Astrocyte of the hippocampus (primary cell): ENCODE measurements at places on chromosomes 4 and X.

- no peak for DNase-seq
Observed at GRCh38 chr4:156800463-156800862, 171.1 kb downstream of the PDGFC start.

DNA sequence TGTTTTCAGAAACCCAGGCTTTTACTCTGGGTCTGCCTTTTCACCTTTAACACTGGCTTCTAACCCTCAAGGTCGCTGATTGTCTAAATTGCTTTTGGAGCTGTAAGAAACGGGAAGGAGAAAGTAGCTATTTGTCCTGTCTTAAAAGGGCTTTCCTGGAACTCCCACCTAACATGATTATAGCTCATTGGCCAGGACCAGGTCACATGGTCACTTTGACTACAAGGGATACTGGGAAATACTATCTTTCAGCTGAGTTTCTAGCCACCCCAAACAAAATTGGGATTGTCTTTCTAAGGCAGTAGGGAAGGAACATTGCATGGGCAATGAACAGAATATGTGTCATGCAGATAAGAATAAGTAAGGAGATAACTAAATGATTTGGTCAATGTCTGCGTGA, 106.7 kb upstream of the ARHGAP24 start:
- no peak for DNase-seq

DNA sequence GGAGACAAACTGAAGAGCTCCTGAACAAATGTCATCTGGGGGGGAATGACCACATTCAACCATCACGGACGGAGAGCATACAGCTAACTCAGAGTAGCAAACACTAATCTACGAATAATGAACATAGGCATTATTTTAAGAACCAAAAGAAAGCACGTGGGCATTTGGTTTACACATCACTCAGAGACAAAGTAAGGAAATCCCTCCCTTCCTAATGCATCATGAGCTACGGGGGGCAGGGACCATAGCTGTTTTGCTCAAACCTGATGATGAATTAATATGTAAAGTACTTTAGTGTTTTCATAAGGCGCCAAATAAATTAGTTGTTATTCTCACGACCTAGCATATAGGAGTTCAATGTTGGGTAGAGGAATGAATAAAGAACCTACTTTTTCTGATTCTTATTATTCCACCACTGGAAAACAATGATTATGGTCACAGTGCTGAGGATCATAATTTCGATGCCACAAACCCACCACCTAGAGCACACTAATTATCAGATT, 11.7 kb upstream of the TMEM156 start:
- peak; percentile 57 for DNase-seq

DNA sequence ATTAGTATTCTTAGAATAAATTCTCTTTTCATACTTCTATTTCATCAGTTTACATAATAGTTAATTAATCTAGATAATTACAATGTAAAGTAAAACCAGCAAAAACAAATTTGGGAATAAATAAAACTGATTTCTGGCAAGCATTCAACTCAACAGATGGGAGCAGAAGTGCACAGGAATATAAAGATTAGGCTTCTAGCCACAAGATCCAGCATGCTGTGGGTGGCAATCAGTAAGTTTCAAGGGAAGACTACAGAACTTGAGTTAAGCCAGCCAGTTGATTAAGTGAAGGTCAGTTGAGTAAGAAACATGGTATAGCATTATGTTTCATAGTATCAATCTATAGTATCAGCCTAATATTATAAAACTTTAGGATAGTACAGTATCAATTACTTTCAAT, 324.2 kb upstream of the AADAT start:
- no peak for DNase-seq

DNA sequence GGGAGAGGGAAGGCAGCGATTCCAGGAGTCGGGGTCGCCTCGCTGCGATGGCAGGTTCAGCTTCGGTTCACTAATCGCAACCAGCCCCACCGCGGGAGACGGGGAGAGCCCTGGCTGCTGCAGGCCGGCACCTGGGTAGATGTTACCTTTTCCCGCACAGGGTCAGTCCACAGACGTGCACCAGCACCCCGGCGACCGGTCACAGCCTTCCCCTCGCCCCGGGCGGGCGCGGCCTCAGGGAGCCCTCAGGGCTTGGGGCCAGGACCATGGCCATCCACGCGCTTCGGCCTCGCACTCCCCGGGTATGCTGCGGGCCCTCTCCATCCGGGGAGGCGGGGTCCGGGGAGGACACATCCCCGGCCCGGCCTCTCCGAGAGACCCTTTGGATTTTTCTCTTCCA, 26.1 kb upstream of the EXOC1L start:
- DNase-seq, result peak; percentile 11

DNA sequence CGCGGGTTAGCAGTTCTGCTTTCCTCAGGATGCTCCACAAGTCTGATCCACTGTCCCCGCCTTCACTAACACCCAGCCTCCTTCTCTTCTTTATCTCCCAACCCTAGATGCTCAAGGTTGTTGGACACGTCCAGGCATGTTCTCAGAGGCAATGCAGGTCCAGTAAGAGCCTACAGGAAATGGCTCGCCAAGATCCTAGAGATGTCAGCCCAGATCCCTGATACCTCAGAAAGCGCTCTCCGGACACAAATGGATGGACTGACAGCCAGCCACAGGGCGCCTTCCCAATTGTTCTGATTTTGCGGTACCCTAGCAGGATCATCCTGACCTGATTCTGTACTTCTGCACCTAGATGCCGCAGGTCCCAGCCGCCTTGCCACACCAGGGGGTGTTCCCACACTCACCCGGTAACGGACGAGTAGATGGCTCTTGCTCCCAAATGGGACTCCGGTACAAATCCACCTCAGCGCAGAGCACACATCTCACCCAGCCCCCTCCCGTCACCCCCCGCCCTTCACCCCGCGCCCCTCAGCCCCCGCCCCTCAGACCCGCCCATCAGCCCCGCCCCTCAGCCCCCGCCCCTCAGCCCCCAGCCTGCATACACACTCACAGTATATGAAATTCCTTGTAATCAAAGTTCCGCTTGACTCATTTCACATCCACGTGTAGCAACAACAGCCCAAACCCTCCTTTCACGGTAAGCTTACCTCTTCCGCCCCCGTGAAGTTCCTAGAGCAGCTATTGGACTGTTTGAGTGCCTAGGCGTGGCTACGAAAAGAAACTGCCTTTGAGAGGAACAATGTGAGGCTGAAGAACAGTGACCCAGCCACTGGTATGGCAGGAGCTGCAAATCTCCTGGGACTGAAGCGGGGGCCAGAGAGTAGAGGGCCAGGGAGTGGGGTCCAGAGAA, at the start of gene EDA2R:
EDA2R (minus strand) TSS at position 488 of the 910 bp plus-strand sequence. CDS start 23,058 bp downstream, outside the sequence.
- DNase-seq, result peak; percentile 83

GRCh38 chr4:41285864-41286235, 29.1 kb downstream of the UCHL1 start:
- no peak for DNase-seq

GRCh38 chrX:21972046-21972445, 31.5 kb downstream of the SMS start:
- no peak for DNase-seq

GRCh38 chr4:52950226-52950625, 88.1 kb downstream of the RASL11B start:
- peak; percentile 7 for DNase-seq

DNA sequence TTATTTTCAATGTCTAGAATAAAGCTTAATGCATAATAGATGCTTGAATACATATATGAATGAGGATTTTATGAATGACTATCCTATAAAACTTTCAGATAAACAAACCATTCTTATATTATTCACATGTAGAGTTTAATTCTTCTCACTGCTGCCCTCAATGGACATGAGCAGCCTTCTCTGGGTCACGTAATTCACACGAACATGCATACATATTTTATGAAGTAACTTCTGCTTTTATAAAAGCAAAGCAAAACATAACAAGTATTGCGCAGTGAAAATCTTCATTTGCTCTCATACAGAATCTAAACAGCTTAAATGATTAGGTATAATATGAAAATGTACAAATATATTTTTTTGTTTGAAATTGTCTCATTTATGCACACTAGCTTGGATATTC, 116.7 kb downstream of the TMA16 start:
- no peak for DNase-seq

DNA sequence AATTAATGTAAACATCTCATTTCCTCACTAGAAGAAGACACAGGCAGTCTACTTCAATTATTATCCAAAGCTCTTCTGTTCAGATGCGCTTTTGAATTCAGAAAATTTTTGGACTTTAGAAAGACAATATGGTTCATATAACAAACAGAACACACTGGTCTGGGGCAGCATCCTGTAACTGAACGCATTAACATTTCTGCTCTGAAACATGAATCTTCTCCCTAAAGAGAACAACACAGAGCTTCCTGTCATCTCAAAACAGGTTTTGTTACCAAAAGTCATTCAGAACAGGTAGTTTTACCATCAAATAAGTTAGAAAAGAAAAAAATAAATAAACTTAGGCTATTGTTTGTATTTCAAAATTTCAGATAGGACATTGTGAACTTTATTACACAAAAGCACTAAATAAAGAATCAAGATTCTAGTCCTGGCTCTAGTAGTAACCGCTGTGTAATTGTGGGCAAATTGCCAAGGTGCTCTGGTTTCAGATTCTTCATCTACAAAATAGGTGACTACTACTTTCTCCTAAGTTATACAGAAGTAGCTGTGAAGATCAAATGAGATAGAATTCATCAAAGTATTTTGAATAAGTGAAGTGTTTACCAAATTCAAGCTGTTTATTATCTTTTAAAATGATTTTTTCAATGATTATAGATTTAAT, 252.3 kb upstream of the RASGEF1B start:
- peak; percentile 23 for DNase-seq

GRCh38 chrX:73825569-73825968, 262.6 kb downstream of the CHIC1 start:
- DNase-seq, result no peak

GRCh38 chrX:137287191-137287590, 253.4 kb upstream of the GPR101 start:
- no peak for DNase-seq

- no peak for DNase-seq
Observed at GRCh38 chr4:134343081-134343480, 141.5 kb upstream of the PABPC4L start.

DNA sequence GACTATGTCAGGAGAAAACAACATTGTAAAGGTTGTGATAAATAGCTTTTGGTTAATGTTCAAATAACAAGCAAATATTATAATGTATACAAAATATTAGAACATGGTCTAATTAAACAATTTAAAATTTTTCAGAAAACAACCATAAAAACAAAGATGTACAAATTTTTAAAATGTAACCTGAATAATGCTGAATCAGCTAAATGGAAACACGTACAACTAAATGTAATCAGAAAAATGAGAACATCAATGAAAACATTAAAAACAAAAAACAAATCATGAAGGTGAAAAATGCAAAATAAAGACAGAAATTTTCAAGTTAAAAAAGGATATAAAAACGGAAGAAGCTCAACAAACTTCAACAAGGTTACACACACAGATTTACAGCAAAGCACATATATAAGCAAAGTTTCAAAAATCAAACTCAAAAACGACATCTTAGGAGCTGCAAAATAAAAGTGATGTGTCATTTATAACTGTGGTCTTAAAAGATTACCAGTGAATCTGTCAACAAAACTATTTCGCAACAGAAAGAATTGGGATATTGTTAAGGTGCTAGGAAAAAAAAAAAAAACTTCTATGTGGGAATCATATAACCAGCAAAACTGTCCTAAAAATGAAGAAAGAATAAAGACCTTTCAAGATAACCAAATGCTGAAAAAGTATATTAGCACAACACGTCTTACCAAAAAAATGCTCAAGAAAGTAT, 31.8 kb downstream of the ZNF732 start:
- DNase-seq, result no peak

DNA sequence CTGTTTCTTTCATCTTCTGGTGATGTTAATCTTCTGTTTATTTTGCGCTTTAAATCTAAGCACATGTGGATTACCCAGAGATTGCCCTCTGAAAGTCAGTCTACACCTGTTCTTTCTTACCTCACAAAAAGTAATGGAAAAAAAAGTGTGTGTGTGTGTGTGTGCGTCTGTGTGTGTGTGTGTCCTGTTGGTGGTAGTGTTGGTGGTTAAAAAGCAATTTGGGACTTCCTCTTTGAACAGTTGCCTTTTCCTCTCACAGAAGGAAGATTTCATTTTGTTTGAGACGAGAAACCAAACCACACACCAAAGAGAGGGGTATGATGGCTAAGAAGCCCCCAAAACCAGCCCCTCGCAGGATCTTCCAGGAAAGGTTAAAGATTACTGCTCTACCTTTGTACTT, at the start of gene STAP1:
STAP1 (plus strand) TSS at position 235 of the 400 bp plus-strand sequence; CDS start at position 318, 83 bp downstream.
- no peak for DNase-seq

- DNase-seq, result peak; percentile 50
Observed at GRCh38 chr4:147481577-147482109, 746 bp downstream of the EDNRA start.

DNA sequence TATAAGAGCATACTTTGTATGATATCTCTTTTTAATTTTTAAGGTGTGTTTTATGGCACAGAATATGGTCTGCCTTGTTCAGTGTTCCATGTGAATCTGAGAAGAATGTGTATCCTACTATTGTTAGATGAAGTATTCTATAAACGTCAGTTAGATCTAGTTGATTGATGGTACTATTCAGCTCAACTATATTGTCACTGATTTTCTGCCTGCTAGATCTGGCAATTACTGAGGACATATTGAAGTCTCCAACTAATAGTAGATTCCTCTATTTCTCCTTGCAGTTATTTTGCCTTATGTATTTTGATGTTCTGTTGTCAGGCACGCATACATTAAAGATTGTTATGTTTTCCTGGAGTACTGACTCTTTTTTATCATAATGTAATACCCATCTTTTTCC, 39.8 kb downstream of the AWAT2 start:
- no peak for DNase-seq

DNA sequence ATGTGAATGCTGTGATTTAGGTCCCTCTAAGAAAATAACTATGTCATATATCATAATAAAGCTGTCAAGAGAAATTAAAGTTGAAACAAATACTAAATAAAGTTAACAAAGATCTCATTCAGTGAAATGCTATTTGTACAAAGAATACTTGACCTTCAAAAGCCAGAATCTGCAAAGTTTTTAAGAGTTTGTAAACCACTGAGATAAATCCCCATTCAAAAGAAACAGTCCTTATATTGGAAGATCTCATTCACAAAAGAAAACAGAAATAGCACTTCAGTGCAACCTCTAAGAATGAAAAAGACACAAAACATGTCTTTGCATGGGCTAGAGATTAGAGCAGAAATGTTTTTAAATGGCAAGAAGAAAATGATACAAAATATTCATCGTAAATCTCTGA, 149.1 kb upstream of the USP38 start:
- no peak for DNase-seq

GRCh38 chr4:164904336-164904735, 27.4 kb downstream of the APELA start:
- no peak for DNase-seq
